ENCODE measurements at places on chromosomes 16 and 17.

- no peak for DNase-seq
Measured at GRCh38 chr16:81224824-81225223, 13.7 kb upstream of the BCO1 start.

DNA sequence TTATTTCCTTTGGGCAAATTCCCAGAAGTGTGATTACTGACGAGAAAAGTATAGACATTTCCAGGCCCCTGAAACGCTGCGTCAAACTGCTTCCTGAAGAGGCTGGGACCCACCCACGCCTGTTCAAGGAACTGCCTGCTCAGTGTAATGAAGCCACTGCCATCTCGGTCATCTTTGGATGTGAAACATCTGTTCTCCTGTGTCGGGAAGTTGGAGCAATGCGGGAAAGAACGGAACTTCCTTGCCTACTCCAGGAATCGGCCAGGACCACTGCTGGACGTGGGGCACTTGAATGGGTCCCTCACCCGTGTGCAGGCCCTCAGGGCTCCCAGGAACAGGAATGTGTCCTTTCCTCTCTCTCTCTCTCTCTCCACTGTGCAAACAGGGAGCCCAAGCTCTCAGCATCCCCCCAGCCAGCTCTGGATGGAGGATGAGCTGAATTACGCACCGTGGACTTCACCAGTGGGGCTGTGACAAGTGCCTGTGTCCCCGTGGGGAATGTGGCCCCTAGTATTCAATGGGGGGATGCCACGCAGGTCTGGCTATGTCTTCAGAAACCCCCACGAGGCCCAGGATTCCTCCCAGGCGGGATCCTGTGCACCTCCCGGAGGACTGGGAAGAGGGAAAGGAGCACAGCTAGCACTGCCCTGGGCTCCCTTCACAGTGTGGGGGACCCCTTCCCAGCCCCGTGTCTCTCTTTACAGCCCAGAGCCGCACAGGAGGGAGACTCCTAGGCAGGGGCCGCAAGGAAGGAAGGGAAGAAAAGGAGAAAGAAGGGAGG, 18.3 kb upstream of the LITAF start:
- DNase-seq, result no peak

GRCh38 chr16:75506574-75506973, 11.3 kb upstream of the CHST6 start:
- no peak for DNase-seq

DNA sequence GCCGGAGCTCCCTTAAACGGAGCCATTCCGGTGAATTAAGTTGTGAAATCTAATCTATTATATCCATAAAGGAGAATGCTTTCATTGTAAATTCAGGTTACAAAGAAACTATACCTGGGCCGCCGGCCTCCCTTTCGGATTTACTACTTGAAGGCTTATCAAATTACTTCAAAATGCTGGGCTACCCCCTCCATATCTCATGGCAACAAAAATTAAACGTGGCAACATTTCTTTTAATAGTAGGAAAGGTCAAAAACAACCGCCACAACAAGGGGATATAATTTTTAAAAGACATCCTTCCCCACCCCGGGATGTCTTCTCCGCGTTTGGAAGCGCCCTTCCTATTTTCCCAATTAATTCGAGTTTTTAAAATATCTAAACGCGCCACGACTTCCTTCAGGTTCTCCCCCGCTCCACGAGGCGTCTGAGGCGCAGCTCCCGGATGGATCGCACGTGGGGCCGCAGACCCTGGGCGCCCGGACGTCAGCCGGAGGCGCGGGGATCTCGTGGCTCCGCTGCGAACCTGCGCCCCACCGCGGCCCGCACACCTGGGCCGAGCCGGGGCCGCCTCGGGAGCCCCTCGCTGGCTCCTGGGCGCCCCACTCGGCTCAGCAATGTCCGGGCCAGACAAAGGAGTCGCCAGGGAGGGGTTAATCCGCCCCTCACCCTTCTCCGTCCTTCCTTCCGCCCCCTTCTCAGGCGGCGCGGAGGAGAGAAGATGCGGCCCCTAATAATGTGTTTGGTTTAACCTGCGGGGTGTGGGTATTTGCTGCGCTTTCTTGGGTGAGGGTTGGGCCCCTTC, 47.4 kb upstream of the SLC38A10 start:
- DNase-seq, result no peak

- DNase-seq, result no peak
Measured at GRCh38 chr16:54934481-54935265, 4.0 kb downstream of the IRX5 start.

DNA sequence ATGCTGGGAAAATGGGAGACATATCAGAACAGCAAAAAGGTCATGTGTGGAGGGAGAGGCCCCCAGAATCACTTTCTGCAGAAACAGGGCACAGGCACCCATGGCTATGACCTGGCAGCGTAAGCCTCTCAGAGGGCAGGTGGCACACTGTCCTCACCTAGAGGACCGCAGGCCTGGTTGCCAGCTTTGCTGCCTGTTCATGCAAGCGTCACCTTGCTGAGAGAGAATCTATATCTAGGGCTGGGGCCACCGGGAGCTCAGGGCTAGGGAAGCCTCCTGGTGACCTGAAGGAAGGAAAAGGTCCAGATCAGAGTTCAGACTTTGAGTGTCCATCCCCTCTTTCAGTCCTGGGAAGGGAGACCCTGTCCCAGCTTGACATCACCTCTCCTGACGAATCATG, 78.7 kb downstream of the GOSR1 start:
- DNase-seq, result no peak

- no peak for DNase-seq
Measured at GRCh38 chr17:4397840-4398239, 31.4 kb upstream of the UBE2G1 start.

Data from stimulated activated CD4-positive, alpha-beta T cell treated with anti-CD3 and anti-CD28 coated beads, TNF-alpha, amount 100 ng/mL, for 4 hours (primary cell).